ENCODE measurements at places on chromosomes 13 and 19. TPM values are rescaled to one million over a fixed set of nuclear protein-coding genes. Genes with fewer than 3 reads are reported as not detected.

LIM2 gene
- total RNA-seq: not detected

ZNF525 gene
- total RNA-seq: 11.5 TPM

ZNF625 gene
- total RNA-seq: 7.9 TPM

GPC5 gene
- total RNA-seq: not detected

ZNF345 gene
- total RNA-seq: 3.2 TPM

TEX30 gene
- 56.6 TPM for total RNA-seq

IL17D gene
- 0.10 TPM for total RNA-seq

ZNF726 gene
- total RNA-seq: 4.9 TPM

SLC7A10 gene
- total RNA-seq: not detected

SLC10A2 gene
- total RNA-seq: not detected

FUT3 gene
- not detected for total RNA-seq

CABP5 gene
- total RNA-seq: not detected

ATP4B gene
- total RNA-seq: not detected

IL12RB1 gene
- 4.3 TPM for total RNA-seq

KIR2DL4 gene
- total RNA-seq: not detected

ZNF835 gene
- not detected for total RNA-seq

RB1 gene
- total RNA-seq: 50.7 TPM

HDGFL2 gene
- 41.9 TPM for total RNA-seq

CCDC106 gene
- total RNA-seq: 5.7 TPM

ZNF850 gene
- total RNA-seq: 4.1 TPM

KLF12 gene
- total RNA-seq: 7.4 TPM

GPR183 gene
- total RNA-seq: 5.1 TPM

THSD8 gene
- not detected for total RNA-seq

RBM42 gene
- total RNA-seq: 103 TPM

TRAPPC5 gene
- total RNA-seq: 52.6 TPM

POGLUT2 gene
- total RNA-seq: 22.5 TPM

IRGC gene
- not detected for total RNA-seq

CAMSAP3 gene
- not detected for total RNA-seq

ZNF729 gene
- not detected for total RNA-seq

ESD gene
- 188 TPM for total RNA-seq

POLR1G gene
- total RNA-seq: 9.0 TPM

KCNC3 gene
- total RNA-seq: 0.12 TPM

PCDH9 gene
- total RNA-seq: 0.12 TPM

ZNF723 gene
- total RNA-seq: 0.12 TPM

KLK4 gene
- total RNA-seq: not detected

ZNF730 gene
- 8.4 TPM for total RNA-seq

Data from RPMI7951 (cell line).